Stimulated activated CD4-positive, alpha-beta T cell treated with anti-CD3 and anti-CD28 coated beads, TNF-alpha, amount 100 ng/mL, for 1 hour (primary cell): ENCODE measurements at places on chromosomes 5 and 9.

DNA sequence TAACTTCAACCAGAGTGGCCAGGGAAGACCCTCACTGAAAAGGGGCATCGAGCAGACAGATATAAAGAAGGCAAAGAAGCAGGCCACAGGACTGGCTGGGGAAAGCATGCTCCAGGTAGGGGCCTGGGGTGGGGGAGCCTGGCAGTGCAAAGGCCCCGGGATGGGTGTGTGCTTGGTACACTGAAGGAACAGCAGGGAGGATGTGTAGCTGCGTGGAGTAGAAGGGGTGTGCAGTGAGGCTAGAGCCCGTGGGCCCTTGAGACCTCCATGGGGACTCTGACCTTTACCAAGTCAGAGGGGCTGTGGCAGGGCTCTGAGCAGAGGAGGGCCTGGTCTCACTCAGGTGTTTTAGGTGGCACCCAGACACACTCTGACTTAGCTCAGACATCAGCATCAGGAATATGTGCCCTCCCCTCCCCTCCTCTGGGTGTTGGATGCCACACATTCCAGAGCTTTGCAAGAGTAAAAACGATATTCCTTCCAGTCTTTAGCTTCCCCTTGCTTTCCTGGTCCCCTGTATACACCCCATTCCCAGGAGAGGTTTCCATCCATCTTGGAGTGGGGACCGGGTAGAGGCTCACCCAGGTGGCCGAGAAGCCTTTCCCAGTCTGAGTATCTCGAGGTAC is 7.6 kb downstream of the TRIM7 start:
- no peak for DNase-seq

GRCh38 chr5:43336159-43336558 is 22.9 kb upstream of the HMGCS1 start:
- DNase-seq: no peak

DNA sequence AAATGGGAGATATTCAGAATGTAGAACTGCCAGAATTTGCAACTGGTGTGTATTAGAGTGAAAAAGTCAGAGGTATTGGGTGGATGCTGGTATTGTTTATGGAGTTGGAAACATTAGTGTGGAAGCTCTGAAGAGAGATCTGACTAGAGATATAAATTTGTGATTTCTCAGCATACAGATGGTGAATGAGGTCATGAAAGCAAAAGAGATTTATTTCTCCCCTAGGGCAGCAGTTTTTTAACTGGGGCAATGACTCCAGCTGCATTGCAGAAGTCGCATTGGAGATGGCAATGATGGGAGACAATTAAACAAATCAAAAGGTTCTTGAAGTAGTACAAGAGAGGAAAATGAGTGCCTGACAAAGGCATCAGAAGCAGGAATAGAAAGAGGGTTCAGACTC is 64.9 kb downstream of the CETN3 start:
- no peak for DNase-seq

DNA sequence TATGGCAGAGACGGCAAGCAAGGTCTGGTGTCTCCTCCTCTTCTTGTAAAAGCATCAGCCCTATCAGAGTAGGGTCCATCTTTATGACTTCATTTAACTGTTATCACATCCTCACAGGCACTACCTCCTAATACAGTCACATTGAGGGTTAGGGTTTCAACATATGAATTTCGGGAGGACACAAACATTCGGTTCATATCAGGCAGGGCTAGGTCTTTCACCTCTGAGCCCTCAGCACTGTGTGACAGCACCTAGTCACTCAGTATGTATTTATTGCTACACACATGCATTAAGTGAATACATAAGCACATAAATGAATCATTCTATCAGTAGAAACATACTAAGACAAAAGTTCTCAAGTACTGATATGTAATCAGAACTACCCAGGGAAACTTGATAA is 9.4 kb upstream of the BTF3 start:
- no peak for DNase-seq

- no peak for DNase-seq
Measured at GRCh38 chr5:111498346-111498745, 14.0 kb downstream of the STARD4 start.
